Suppressor macrophage (primary cell): ENCODE measurements at places on chromosomes 6 and 20.

- DNase-seq = no peak
Measured at GRCh38 chr20:18197382-18198070, 59.9 kb downstream of the KAT14 start.

DNA sequence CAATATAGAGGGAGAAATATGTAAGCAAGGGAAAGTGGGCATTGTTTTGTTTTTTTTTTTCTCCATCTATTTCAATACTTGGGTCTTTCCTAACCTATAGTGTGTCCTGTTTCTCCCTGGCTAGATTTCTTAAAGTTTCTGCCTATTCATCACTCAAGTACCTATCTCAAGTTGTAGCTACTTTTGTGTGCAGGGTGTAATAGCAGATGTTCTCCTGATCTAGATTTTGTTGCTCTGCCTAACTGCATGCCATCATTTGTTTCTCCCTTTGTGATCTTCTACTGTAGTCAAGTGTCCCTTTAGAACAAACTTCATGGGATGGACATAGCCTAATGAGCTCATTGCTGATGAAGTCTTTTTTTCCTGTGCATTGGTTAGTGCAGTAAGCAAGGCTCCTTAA, 45.8 kb downstream of the TOP1 start:
- no peak for DNase-seq

DNA sequence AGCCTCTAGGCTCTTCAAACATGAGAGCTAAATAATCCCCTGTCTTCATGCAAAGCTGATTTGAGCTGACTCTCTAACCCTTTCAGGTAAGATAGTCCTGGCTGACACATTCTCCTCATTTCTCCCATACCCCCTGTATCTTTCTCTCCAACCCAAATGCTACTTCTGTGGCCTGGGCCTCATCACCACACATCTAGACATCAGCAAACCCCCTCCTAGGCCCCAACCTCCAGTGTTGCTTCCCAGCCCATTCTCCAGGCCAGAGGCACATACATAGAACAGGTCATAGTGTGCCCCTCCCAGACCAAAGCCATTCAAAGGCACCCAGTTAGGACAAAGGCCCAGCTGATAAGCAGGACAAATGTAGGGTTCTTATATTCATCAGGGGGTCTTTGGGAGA, 84.9 kb downstream of the ANKRD60 start:
- no peak for DNase-seq

DNA sequence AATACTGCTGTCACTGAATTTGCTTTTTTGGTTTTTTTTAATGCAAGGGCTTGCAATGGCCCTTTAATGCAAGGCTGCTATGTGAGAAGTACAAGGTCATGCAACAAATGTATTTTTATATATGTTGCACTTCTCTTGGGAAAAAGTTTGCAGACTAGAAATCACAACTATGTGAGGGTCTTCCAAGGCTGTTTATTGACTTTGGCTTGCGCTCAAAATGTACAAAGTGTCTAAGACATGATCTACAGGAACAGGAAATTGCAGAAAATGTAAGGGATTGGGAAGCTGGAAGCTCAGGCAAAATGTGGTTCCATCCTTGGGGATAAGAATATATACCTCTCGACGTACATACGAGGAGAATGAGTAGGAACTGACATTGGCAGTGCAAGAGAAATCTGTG, 92.2 kb upstream of the F13A1 start:
- no peak for DNase-seq

- peak; percentile 66 for DNase-seq
Measured at GRCh38 chr20:23161968-23162696, 76.0 kb upstream of the CD93 start.

DNA sequence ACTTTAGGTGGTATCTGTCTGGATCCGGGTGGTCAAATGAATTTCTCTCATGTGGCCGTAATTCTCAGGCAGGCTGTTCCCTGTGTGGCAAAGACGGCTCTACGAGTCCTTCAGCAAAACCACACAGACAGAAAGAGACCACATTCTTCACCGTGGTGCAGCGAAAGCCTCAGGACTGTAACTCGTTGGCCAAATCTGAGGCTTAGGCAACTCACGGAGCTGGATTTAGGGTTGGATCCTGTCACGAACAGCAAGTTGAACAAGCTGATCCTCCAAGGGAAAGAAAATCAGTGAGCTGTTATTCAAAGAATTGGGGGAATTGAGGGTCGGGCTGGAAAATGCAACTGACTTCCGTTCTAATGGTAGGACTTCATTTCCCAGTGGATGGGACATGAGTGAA, 167.4 kb downstream of the ZMYND8 start:
- DNase-seq = no peak

DNA sequence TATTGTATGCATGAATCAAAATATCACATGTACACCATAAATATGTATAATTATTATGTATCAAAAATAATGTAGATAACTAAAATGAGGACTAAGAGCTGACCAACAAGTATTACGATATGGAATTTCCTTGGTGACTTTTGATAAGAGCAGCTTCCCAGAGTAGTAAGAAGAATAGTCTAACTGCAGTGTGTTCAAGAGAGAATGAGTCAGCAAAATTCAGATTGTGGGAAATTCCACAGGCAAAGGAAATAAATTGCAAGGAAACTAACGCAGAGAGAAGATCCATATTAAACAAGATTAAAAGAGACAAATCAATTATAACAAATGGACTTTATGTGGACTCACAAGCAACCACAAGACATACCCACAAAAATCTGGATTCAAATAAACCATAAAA, 26.4 kb downstream of the FRK start:
- DNase-seq = no peak

DNA sequence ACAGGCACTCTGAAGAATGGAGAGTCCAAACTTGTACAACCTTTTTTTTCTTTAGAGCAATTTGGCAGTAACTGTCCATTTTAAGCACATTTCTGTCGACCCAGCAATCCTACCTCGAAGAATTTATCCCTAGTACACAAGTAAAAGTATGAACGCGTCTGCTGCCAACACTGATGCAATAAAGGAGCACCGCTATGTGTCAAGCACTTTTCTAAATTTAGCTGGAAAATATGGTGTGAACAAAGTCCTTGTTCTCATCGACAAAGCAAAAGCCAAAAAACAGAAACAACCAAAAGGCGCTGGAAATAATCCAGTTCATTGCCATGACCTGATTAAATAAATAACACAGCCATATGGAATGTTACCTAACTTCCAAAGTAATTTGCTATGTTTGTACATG, 1.1 kb downstream of the DPM1 start:
- peak; percentile 13 for DNase-seq

GRCh38 chr20:17233626-17234025, 6.8 kb downstream of the PCSK2 start:
- no peak for DNase-seq

DNA sequence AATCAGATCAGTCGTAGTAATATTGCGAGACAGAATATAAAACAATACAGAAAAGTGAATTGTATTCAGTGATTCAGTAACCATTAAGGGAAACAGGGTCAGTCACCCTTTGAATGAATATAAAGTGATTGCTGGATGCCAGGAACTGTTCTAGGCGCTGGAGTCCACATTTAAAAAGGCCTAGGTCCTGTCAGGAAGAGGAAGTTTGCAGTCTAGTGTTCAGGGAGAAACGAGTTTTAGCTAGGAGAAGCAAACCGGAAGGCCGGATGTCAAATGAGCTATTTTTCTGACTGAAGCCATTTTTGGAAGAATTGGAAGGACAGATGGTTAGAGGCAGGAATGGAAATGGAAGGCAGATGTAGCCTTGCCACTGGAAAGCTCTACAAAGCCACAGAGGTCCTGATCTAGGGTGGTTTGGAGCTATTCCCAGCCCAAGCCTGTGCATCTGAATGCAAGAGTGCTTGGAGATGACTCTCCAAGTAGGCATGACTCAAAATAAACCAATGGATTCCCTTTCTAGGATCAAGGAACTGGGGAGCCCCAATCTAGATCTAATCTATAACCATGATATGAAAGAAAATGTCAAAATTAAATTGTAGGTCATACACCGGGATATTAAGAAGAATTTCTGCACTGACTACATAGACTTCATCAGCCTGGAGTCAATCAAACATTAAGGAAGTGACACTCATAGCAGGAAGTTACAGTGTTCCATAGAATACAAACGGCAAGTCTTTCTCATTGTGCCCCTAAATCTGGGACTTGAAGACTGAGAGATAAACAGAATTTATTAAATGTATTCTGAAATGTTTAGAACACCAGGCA, 36.8 kb upstream of the CDKAL1 start:
- peak; percentile 43 for DNase-seq

DNA sequence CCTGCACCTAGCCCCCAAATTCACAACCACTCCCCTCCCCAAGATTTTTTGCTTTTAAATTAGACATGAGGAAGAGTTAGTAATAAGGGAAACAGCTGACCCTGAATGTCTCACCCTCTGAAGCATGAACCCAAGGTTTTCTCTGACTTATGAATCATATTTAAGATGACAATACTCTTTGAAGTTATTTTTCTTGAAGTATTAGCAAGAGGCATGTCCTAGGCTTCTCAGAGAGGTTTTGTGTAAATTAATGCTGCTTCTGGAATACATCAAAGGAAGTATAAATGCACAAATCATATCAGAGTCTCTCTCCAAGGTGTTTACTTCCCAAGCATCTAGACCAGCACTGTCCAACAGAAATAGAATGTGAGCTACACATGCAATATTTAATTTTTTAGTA, 408.1 kb upstream of the MARCKS start:
- DNase-seq = peak; percentile 58

GRCh38 chr6:76684875-76685274, 612.4 kb upstream of the IMPG1 start:
- DNase-seq = no peak

DNA sequence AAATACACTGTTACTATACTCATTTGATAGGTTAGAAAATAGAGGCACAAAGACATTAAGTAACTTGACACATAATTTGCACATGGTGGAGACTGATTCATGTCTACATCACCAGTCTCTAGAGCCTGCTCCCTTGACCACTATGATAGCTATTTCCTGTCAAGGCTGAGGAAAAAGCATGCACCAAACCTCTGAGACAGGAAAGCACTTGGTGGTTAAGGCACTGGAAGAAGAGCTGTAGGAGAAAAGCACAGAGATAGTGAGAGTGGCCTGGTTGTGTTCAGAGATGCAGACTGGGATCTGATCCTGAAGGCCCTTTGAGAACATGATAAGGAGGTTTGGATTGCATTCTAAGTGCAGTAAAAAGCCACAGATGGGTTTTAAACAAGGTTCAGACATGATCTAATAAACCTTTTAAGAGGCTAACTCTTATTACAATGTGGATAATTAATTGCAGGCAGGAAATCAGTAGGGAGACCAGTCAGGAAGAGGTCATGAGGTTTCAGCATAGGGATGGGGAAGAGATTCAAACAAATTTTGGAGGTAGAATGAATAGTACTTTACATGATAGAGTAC, 168.9 kb downstream of the PHF3 start:
- DNase-seq = no peak

DNA sequence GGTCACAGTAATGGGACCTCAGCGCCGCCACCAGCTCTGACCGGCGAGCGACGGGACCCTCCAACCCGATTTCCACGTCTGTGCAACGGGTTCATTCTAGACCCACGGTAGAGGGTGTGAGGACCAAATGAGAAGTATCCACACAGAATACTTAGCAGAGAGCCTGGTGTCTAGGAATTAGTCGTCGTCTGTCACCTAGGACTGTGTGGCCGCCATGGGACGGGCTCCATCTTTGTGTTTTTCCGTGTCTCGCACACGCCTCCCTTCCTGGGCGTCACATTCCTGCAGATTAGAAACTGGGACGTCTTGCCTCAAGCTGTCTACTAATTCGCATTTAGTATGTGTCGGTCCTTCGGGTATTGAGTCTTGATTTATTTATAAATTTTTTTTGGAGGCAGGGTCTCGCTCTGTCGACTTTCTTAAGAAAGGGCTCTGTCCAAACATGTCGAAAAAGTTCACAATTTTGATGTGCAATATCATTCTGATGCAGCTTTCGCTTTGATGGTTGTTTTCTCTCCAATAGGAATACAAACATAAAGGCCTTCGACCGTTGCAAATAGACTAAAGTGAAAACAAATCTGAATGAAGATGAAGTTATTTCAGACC, 563 bp downstream of the MGME1 start:
- DNase-seq = peak; percentile 52

GRCh38 chr6:37971266-37971665, 151.7 kb downstream of the ZFAND3 start:
- DNase-seq = no peak

- no peak for DNase-seq
Measured at GRCh38 chr20:19969507-19970255, 47.5 kb upstream of the NAA20 start.

DNA sequence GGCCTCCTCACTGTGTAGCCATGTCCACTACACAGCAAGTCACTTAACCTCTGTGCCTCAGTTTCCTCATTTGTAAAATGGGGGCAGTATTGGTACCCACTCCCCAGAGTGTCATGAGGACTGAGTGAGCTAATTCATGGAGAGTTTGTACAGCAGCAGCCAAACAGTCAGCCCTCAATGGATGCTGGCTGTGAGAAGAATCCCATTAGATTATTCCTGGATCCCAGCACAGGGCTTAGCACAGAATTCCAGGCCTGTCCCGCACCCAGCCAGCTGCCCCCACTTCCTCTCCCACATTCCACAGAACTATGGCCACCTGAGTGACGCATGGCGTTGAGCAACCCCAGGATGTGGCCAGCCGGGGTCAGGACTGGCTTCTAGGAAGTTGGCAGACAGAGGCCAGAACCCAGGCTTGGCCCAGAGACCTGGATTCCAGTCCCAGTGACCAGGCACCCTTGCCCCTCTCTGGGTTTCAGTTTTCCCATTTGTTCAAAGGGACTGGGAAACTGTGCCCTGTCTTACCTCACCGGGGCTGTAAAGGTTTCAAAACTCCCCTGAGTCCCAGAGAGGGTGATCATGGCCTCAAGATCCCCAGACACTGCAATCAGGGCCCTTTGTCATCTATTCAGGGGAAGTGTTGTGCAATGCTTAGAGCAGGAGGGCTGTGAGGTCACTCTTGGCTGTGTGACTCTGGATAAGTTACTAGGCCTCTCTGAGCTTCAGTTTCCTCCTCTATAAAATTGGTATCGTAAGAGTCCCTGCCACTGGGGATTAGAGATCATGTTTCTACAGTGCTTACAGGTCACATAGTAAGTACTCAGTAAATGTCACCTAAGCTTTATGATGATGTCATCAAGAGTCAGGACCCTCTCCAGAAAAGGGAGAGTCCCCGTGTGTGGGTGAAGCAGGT, 3.0 kb upstream of the TGM2 start:
- peak; percentile 92 for DNase-seq

GRCh38 chr6:132763269-132763668, 5.6 kb upstream of the VNN2 start:
- peak; percentile 57 for DNase-seq

DNA sequence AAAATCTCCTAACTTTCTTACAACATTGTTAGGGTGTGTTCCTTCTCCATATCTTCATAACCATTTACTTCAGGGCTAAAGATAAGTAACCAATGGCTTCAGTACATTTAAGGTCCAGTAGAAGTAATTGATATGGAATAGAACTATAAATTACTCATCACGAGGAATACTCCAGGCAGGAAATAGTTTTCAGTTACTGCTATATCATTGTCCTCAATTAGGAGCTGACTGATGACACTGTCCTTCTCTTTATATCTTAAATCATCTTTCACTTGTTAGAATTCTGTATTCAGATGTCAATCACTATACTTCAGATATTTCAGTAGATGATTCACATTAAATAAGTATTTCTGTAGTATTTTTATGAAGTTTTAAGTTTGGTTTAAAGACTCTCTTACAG, 88.4 kb downstream of the COL19A1 start:
- no peak for DNase-seq

- no peak for DNase-seq
Measured at GRCh38 chr6:63706630-63707029, 71.0 kb downstream of the PHF3 start.
